ENCODE measurements at places on chromosomes 12 and 14. TPM values are rescaled to one million over a fixed set of nuclear protein-coding genes. Genes with fewer than 3 reads are reported as not detected.

Gene INSM2
- total RNA-seq: not detected

Gene CNTN1
- 193 TPM for total RNA-seq

Gene OTOGL
- total RNA-seq: 0.47 TPM

Gene CLEC12A
- total RNA-seq: not detected

Gene FOXJ2
- total RNA-seq: 28.2 TPM

Gene SPX
- 1.2 TPM for total RNA-seq

Gene HNF1A
- not detected for total RNA-seq

Gene CEBPE
- not detected for total RNA-seq

Gene FGF23
- not detected for total RNA-seq

Gene PLCZ1
- 0.93 TPM for total RNA-seq

Gene CMKLR1
- 9.7 TPM for total RNA-seq

Gene FLRT2
- total RNA-seq: 12.9 TPM

Gene ADIPOR2
- 30.8 TPM for total RNA-seq

Gene SERPINA9
- total RNA-seq: not detected

Gene CMA1
- total RNA-seq: not detected

Gene SERPINA10
- not detected for total RNA-seq

Gene GPR84
- not detected for total RNA-seq

Gene SLC10A1
- not detected for total RNA-seq

Gene NANOG
- 2.3 TPM for total RNA-seq

Gene GPR137C
- total RNA-seq: 0.23 TPM

Gene TBX3
- total RNA-seq: 11.8 TPM

Gene CLEC4E
- total RNA-seq: 1.5 TPM

Gene CEP170B
- 64.7 TPM for total RNA-seq

Gene SLC7A7
- total RNA-seq: 22.7 TPM

Gene ENDOU
- 1.0 TPM for total RNA-seq

Gene SOS2
- total RNA-seq: 50.2 TPM

Gene PPFIA2
- total RNA-seq: 1.4 TPM
